NCI-H460 (cell line): ENCODE measurements at places on chromosomes 12 and 14. TPM values are rescaled to one million over a fixed set of nuclear protein-coding genes. Genes with fewer than 3 reads are reported as not detected.

GRCh38 chr14:74392616-74393570 lies 33.1 kb downstream of the SYNDIG1L start:
- no peak for DNase-seq

The CD27 gene
- total RNA-seq, result not detected in 2 replicates

The TMEM63C gene
- total RNA-seq, result not detected in 2 replicates

DNA sequence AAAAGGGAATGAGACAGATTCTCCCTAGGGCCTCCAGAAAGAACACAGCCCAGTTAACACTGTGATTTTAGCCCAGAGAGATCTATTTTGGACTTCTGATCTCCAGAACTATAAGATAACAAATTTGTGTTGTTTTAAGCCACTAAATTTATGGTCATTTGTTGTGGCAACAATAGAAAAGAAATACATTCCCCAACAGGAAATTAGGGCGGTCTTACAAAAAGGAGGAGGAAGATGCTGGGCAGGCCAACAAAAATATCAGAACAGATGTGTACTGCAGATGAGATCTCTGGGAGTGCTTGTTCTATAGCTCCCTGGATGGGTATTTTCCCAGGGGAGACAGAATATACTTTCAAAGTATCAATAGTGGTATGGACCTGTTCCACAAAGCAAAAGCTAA lies 32.0 kb upstream of the SOCS2 start:
- DNase-seq, result no peak

GRCh38 chr12:20372326-20373096 lies 4.2 kb downstream of the PDE3A start:
- DNase-seq, result no peak

- no peak for DNase-seq
These were observed 23.5 kb upstream of the YY1 start for GRCh38 chr14:100215330-100215885.

- DNase-seq, result no peak
These were observed 25.6 kb downstream of the STX2 start for GRCh38 chr12:130813436-130813835.

GRCh38 chr14:53380867-53381225 lies 227.7 kb upstream of the DDHD1 start:
- DNase-seq, result no peak

DNA sequence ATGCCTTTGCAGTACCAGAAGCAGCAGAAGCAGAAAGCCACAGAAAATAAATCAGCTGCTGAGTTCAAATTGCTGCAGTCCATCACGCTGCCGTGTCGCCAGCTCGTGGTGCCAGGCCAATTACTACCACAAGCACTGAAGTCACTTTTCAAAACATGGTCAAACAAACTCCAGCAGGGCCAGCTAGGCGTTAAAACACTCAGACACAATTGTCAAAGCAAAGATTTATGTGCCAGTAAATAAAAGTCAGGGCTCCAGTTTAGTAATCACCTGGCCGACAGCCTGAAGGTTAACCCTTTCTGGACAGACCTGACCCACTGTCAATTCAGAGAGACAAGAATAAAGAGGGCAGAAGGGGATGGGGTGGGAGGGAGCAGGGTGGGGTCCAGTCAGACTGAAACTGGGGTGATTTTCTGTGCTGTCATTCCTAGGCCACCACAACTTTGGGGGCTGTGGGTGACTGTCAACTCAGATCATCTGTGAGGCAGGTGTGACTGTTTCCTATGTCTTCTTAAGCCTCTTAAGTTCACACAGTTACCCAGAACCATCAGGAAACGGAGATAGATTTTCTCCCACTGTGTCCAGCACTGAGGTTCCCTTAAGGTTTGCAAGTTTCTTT lies 109.8 kb upstream of the FUT8 start:
- DNase-seq, result no peak

GRCh38 chr14:76784881-76785280 lies 23.6 kb downstream of the VASH1 start:
- peak; percentile 83 for DNase-seq

- no peak for DNase-seq
These were observed 163.3 kb downstream of the ETV6 start for GRCh38 chr12:11812586-11813437.

DNA sequence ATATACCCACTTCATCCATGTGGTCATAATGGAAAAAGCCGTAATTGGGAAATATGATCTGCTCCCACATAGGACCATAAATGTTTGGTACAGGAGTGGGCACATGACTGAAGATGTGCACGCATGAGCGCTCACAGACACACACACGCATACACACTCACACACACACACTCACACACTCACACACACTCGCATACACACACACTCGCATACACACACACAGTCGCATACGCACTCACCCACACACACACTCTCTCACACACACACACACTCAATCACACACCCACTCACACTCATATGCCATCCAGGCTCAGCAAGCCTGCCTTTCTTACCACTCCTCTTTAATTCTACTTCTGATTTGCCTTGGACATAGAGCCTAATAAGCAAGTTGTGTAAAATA lies 45.6 kb upstream of the EGLN3 start:
- DNase-seq, result no peak

- no peak for DNase-seq
These were observed 99.6 kb upstream of the HECTD1 start for GRCh38 chr14:31307198-31307597.
